ENCODE measurements at places on chromosomes 4 and X.
A peak's percentile ranks its signal among the peaks of the same experiment; 100 is the strongest.

- peak; percentile 58 for DNase-seq
These were observed 177.0 kb upstream of the RASGEF1B start for GRCh38 chr4:81648576-81649275.

GRCh38 chr4:94545296-94545695, 93.6 kb downstream of the PDLIM5 start:
- no peak for DNase-seq

DNA sequence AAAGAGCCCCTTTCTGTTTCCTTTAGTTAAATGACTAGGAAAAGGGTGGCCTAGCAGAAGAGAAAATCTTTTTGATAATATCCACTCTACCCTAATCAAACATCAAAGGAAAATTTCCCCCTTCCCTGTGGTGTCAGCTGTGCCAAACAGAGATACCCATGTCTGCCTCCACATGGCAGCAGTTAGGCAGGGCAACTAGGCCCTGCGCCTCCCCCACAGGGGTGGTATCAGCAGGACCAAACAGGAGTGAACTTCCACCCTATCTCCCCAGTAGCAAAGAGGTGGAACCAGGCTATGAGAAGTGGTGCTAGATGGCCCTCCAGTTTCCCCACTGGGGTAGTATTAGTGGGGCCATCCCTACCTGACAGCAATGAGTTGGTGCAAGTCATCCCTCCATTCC, 19.8 kb upstream of the XKRX start:
- DNase-seq: no peak

DNA sequence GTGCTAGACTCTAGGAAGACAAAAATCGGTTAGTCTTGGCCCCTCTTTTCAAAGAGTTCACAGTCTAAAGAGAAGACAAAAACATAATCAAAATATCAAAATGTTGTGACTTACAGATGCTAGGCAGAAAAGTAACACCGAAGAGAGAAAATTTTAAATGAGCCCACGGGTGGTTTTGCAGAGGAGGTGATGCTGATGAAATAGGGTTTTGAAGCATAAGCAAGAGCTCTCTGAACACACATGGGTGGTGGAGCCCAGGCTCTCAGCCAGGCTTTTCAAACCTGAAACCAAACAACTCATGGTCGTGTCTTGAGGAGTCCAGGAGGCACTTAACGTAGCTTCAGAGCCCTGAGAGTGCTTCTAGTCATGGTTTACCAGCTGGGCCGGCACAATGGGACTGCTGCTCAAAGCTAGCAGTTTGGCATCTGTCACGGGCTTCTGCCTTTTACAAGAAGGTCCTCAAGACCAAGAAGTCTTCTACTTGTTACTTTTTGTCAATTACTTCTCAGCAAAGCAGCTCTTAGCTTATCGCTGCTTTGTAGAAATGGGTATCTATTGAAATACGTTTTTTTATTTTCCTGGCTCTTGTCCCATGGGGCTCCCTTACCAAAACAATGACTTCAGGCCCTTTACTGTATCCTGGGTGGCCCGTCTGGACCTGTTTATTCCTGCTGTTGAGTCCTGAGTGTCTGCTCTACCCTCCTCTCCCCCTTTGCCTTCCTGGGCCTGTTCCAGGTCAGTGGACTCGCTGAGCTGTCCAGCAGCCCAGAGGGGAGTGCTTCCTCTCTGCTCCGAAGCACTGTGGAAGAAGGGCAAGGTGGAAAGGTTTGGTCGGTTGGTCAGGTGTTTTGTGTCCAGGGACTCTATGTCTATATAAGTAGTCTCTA, 69.5 kb downstream of the TNIP2 start:
- DNase-seq: no peak

- DNase-seq: no peak
These were observed 1539.0 kb upstream of the IGFBP7 start for GRCh38 chr4:58649226-58649625.

DNA sequence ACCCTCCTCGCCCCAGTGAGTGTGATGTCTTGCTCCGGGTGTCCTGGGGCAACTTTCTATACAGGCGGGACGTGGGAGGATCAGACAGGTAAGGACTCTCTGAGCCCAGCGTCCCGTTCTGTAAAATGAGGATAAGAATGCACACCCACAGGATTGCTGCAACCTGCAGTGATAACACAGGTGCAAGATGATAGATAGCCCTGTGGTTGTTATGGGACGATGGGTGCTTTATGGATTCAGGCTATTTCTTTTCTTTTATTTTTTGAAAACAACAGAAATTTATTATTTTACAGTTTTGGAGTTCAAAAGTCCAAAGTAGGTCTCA, 28.6 kb downstream of the BEX3 start:
- no peak for DNase-seq

GRCh38 chrX:39247536-39247935, 446.3 kb downstream of the MID1IP1 start:
- DNase-seq: no peak

DNA sequence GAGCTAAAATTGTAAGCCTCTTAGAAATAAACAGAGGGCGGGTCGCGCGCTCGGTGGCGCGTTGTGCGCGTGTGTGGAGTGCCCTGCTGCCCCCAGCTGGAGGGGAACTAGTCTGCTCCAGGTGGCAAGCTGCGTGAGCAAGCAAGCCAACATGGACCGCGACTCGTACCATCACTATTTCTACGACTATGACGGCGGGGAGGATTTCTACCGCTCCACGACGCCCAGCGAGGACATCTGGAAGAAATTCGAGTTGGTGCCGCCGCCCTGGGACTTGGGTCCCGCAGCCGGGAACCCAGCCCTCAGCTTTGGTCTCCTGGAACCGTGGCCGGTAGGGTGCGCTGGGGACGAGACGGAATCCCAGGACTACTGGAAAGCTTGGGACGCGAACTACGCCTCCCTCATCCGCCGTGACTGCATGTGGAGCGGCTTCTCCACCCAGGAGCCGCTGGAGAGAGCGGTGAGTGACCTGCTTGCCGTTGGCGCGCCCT, 66.1 kb downstream of the DNAAF6 start:
- DNase-seq: peak; percentile 3

DNA sequence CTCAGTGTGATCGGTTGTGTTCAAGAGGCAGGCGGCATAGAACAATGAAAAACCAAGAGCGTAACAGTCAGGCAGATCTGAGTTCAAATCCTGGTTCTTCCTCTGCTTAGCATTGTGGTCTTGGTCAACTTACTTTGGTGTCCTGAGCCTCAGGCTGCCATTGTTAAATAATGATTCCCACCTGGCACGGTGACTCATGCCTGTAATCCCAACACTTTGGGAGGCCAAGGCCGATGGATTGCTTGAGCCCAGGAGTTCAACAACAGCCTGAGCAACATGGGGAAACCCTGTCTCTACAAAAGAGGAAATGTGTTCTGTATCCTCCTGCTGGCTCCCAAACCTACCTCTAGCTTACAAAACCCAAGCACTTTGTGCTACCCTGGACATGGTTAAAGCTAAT, 129.0 kb upstream of the STX18 start:
- no peak for DNase-seq

- DNase-seq: no peak
These were observed 311.1 kb downstream of the CAMK2D start for GRCh38 chr4:113450295-113451080.

- DNase-seq: peak; percentile 47
These were observed 83.2 kb downstream of the TMEM131L start for GRCh38 chr4:153549405-153549804.

GRCh38 chrX:7987160-7988012, 60.2 kb upstream of the PNPLA4 start:
- no peak for DNase-seq

GRCh38 chrX:47198026-47198686, 4.5 kb downstream of the UBA1 start:
- no peak for DNase-seq

- DNase-seq: no peak
These were observed 107.8 kb upstream of the TENT5D start for GRCh38 chrX:80312448-80312847.

GRCh38 chr4:134201216-134202161, at the start of gene PABPC4L:
Gene PABPC4L, minus strand, starts transcription at chr4:134201789. Its CDS starts 770 bp downstream, at chr4:134201019.
- no peak for DNase-seq

GRCh38 chr4:107519053-107519452, 201.0 kb downstream of the PAPSS1 start:
- peak; percentile 3 for DNase-seq

DNA sequence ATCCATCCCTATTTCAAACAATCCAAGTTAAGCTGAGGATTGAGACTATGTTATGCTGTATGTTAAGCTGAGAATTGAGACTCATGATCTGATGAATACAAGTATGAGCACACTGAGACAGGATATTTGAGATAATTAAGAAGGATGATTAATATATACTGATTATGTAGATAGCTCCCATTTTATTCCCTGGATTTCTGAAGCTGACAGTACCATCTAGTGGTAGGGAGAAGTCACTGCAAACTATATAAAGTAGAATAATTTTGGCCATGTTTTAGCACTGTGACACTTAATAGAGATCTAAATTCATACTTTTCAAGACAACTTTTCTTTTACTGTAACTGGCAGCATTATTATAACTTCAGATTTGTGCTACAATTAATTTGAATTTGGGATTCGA, 63.8 kb upstream of the HPRT1 start:
- DNase-seq: no peak

DNA sequence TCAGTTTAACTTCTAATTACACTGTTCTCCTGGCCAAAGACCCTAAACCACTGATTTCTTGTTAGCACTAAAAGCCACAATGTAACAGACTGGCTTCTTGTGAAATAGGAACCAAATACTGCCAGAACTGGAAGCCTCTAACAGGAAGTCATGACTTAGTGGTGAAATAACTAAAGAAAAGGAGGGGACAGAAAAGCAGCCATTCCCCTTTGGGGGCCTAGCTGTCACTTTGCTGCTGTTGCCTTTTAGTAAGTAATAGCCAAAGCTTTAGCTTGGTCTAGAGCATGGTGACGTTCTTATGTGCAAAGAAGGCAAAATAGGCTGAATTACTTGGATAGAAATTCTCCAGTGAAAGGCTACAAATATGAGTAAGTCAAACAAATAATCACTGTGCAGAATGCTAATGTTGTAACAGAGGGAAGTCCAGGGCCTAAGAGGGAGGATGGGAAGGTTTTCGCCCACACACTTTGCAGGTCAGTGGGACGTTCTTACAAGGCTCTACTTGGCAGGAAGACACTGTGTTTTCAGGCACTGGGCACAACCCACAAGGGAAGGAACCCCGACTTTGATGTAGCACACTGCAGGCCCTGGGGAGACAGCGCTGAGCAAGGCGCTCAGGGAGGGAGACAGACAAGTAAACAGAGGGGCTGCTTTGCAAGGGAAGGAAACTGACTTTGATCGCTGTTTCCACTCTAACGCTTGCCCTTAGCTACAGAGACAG, 16.7 kb downstream of the GAB3 start:
- peak; percentile 55 for DNase-seq

DNA sequence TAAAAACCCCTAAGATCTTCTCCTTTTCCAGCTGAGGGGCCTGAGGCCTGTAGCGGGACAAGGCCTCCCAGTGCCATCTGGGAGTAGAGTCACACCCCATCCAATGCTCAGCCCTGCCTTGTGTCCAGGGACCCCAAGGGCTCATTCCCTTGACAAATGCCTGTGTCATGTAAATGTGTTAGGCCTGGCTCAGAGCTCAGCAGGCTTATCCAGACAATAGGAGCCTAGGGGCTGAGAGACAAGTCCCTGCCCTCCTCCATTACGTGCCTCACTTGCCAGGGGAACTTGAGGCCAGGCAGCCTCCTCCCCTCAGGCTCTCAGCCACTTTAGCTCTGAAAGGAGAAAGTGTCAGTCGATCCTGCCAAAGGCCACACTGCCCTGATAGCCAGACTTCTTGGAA, 166.8 kb upstream of the MAMLD1 start:
- no peak for DNase-seq

DNA sequence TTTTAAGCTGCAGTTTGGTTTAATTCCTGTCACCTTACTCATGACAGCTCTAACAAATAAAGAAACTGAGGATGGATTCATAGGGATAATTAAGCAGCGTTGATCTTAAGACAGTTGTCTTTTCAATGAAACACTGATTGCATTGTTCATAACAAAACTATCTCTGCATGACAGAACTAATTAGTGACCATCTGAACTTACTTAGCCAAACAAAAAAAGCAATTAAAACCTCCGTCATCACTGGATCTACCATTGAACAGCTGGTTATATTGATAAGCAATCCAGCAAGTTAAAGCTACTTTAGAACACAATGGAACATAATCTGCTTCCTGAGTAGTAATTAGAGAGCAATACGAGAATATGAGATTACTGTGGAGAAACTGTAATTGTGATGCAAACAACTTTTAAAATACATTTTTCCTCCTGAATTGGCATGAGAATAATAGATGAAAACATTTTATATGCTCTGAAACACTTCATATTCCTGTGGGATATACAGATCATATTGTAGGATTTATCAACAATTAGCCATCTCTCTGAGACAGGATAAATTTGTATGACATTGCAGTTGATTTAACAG, 2576.8 kb downstream of the PCDH7 start:
- DNase-seq: no peak

- DNase-seq: no peak
These were observed 161.0 kb upstream of the FGF13 start for GRCh38 chrX:138872537-138872936.

GRCh38 chr4:86036736-86037135, 323.1 kb downstream of the MAPK10 start:
- no peak for DNase-seq

- no peak for DNase-seq
These were observed 293.6 kb upstream of the NDST3 start for GRCh38 chr4:117740736-117741135.

DNA sequence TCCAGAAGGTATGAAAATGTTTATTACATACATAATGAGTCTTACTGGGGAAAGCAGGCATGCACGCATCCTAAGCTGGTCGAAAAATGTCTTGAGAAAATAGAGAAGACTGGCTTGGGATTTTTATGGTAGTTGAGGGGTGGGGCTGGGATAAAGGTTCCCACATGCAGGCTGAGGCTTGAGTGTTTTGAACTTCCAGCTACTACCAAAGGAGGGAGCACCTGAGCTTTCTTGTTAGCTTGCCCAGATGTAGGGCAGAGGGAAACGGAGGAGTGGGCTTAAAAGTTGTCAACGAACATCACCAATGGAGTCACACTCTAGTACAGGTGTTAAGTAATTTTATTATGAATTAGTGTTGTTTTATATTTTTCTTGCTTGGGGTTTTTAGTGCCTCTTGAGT, 39.6 kb upstream of the SRPX start:
- DNase-seq: peak; percentile 9

DNA sequence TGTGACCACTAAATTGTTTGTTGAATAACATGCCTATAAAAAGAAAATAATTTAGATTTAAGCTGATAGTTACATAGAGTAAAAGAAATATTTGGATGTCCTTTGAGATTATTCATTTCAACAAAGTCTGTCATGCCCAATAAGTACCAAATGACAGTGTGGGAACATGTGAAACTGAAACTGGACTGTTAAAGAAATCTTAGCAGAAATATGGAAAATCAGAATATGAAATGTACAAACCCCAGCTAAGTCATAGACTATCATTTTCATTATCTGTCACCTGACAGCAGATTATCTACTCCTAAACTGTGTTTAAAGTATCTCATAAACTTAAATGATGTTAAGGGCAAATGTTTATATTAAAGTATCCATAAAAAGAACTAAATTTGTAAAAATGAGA, 437.8 kb upstream of the FAM241A start:
- DNase-seq: no peak
